ENCODE measurements at places on chromosomes 1 and 21.

DNA sequence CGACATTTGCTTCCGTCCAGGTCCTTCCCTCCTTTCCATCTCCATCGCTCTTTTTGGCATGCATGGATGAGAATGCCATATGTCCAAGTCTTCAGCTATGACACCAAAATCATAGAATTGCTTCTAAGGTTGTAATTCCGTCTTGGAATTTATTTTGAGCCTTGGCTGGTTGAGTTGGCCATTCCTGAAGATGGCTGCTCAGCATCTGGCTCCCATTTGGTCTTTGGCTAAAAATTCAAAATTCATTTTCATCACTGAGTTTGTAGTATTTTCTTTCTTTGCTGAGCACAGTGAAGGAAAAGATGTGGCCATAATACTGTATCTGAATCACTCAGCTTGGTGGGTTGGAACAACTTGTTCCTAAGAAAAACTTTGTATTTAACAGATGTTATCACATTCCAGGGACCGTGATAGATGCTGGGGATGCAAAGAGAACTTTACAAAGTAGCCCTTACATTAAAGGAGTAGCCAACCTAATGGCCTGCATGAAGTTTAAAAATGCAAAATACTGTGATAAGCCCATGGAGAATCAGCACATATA, 15.6 kb downstream of the JUN start:
- no peak for DNase-seq

DNA sequence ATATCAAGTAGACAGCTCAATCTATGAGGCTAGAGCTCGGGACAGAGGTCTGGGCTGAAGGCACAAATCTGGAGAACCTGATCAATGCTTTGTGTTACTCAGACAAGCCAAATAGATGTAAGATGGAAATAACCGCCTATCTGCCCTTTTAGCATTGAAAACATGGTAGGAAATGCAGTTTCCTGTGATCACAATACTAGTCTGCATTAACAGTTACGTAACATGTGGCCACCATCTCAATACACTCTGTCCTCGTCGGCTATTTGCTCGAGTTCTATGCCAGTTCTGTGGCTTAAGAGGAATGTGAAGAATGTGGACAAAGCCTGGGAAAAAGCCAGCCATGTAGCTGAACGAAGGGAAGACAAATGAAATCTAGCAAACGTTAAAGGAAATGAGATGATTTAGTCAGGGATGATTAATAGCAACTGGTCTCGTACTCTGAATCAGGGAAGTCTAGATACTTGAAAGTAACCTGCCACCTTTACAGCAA, 73.3 kb downstream of the HSF2BP start:
- DNase-seq, result peak; percentile 85

- DNase-seq, result no peak
Measured at GRCh38 chr21:40641042-40641441, 205.9 kb downstream of the DSCAM start.

DNA sequence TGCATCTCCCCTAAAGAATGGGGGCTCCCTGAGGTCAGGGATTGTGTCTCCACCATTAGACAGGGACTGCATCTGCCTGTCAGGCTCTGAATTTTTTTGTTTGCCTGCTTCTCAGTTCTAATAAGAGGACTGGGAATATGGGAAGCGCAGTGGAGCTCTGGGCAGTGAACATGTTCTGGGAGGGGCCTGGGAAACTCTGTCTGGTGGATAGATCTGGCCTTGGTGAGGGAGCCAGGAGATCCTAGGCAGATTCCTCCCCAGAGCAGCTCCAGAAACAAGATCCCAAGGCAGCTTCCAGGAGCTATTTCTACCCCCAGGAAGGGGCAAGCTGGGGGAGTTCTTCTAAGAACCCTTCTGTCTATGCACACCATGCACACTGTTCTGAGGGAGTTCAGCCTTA, 12.6 kb upstream of the MYOG start:
- no peak for DNase-seq

- DNase-seq, result peak; percentile 7
Measured at GRCh38 chr1:212666116-212666775, 33.4 kb downstream of the BATF3 start.

DNA sequence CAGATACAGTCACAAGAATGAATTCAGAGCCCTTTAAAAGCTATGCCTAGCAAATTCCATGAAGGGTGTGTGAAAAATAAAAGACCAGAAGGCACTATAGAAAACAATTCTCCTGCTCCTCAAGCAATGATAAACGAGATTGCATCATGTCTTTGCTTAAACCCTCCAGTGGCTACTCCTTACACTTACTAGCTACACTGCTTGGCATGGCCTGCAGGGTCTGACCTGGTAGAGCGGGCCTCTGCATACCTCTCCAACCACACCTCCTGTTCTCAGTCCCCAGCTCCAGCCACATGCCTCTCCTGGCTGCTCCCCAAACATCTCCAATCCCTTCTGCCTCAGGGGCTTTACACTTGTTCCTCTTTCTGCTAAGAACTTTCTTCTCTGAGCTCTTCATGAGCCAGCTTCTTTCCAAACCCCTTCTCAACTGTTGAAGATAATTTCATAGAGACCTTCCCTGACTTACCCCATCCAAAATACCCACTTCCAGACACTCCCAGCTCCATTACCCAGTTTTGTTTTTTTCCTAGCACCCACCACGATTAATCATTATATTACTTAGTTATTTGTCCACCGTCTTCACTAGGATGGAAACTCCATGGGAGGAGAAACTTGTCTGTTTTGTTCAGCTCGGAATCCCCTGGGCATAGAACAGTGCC, 11.2 kb upstream of the CREG1 start:
- DNase-seq, result no peak

GRCh38 chr1:42737257-42737656, 2.8 kb downstream of the CLDN19 start:
- peak; percentile 54 for DNase-seq

DNA sequence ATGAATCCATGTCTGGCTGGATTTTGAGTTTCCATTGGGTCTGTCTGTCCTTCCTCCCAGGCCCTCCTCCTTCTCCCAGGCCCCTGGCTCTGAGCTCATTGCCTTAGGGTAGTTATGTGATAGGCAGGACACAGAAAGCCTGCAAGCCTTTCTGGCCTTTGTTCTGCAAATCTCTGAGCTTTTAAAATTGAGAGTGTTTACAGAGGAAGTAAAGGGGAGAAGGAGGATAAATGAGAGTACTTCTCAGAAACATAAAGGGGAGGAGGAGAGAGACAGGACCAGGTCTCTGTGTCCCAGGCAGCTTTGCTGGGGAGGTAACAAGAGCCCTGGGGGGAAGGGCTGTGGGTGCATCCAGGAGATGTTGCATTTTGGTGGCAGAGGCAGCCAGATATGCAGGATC, 126.7 kb downstream of the FOXD2 start:
- no peak for DNase-seq

DNA sequence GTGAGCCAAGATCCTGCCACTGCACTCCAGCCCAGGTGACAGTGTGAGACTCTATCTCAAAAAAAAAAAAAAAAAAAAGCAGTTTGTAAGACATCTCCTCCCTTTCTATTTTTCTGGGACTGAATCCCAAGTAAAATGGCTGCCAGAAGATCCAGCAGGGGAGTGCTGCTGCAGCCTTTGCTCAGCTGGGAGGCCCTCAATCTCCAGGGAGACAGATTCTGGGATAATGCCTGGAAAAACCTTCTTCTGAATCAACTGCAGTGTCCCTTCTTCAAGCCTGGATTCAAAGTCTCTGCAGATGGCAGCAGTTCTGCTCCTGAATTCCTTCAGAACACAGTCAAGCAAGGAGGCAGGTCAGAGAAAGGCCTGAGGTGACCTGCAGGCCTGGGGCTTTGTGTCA, 191.0 kb upstream of the NRIP1 start:
- DNase-seq, result no peak

DNA sequence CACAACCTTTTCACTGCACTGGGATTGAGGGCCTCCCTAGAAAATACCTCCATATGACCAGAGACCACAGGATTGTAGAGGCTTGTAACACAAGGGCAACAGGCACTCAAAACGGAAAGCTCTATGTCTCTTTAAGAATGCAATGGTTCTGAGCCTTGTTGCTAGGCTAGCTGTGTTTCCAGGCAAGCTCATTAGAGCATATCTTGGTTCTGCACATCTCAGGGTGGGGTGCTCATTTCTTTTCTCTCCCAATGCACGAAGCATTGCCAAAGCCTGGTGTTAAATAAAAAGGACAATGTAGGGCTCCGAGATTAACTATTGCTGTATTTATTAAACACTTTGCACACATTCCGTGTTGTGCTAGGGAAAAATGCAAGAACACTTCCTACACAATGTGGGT, 315.9 kb downstream of the PRDM2 start:
- DNase-seq, result no peak

- DNase-seq, result no peak
Measured at GRCh38 chr1:79293611-79294010, 287.1 kb upstream of the ADGRL4 start.

DNA sequence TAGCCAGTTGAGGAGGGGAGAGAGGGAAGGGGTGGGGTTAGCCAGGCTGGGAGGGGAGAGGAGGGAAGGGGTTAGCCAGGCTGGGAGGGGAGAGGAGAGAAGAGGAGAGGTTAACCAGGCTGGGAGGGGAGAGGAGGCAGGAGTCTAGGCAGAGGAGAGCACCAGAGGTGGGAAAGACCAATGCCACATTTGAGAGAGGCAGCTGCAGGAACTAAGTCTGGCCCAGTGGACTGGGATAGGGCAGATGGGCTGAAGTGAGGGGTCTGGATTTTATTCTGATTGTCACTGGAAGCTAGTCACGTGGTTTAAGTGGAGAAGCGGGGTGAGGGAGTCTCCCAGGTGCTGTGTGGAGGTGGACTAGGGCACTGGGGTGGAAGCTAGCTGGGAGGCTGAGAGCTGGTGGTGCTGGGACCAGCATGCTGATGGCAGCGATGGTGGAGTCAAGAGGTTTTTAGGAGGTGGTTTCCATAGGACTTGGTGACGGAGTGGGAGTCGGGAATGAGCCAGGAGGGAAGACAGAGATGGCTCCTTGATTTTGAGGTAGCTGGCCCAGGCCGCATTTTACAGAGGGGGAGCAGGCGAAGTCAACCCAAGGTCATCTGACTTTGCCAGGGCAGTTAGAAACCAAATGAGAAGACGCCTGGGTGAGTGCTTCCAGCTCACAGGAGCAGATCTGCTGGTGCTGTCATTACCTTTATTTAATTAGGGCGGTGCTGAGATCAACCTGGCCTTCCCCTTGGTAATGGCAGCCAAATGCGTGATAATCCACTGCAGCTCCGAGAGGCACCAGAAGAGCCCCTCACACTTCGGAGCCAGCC, 42.8 kb downstream of the DISP3 start:
- no peak for DNase-seq

DNA sequence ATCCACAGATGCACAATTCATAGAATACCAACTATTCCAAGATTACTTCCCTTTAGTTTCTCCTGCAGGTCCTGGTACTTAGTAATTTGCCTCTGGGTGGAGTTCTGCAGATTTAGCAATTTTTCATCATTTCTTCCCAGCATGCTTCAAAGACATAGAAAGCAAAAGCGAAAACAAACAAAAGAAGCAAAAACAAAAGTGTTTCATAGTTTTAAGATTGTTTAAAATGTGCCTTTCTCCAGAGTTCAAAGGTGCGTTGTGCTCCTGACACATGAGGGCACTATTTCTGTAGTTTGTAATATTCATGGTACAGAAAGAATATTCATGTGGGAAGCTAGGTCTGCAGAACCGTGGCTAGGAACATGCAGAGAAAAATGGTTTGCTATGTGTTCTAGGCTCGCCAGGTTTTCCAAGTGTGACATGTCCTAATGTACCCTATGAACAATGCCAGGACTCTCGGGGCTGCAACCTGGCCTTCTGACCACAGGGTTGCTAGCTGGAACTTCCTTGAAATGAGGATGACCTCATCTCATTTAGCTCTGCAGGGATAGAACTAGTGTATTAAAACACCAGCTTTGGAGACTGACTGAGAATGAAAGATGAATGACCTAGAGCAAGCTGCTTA, 30.0 kb upstream of the RCSD1 start:
- peak; percentile 54 for DNase-seq

DNA sequence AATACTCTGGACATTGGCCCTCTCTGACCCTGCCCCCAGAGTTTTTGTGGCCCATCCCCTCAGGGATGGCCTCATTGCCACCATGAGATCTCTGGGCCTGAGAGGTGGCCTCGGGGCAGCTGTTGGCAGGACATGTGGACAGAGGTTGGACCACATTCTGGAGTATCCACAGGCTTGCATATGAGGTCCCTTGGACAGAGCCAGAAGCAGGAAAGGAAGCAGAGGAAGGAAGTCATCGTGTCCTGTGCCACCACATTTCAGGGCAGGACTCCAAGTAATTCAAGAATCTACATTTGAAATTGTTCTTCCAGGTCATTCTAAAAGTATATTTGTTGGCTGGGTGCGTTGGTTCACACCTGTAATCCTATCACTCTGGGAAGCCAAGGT, 95.9 kb upstream of the PPP2R5A start:
- no peak for DNase-seq

DNA sequence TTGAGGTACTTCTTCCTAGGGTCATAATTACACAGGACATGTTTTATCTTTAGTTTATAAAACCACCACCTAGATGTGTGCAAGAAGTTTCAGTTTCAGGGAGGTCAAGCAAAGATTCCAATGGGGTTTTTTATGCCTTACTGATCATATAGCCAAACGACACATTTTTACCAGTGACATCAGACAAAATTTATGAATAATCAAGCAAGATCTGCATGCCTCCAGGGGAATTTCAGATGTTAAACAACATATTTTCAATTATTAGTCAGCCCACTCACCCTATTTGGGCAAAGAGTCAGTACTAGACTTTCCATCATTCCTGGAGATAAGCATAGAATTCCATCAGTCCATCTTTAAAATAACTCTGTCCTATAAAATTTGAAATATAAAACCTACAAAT, 867.4 kb downstream of the KCNT2 start:
- no peak for DNase-seq

GRCh38 chr1:9684801-9685200, 33.3 kb downstream of the PIK3CD start:
- DNase-seq, result no peak

DNA sequence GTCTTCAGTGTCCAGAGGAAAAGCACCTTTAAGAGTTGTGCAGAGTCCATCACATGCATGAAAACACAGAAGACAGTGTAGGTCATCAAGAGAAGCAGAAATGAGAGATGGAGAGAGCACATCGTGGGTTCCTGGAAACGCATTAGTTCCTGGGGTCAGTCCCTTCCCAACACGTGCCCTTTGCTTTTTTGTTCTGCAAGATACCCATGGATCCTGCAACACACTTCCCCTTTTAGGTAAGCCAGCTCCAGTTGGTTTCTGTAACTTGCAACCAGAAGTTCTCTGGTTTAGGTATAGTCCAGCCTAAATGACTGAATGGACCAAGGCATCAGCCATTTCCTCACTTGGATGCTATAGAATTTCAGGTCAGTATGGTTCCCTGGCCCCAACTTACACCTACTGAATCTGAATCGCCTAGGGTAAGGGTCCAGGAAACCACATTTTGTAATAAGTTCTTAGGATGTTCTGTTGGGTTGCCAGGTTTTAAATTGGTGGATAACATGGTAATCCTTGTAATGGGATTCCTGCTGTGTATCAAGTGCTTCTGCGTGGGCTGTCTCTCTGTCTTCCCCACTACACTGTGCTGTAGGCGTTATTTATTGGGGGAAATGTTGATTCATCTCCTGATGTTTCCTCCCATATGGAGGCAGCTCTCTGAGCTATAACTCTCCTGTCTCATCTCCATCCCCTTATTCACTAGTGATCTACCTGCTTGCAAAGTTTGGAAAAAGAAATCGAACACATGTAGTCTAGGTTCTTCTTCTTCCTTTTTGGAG, 230.6 kb downstream of the TNR start:
- DNase-seq, result no peak

GRCh38 chr1:192559115-192560006, 16.2 kb upstream of the RGS1 start:
- DNase-seq, result no peak

All from mucosa of gallbladder (tissue), 1 donor.